Activated naive CD4-positive, alpha-beta T cell treated with anti-CD3 and anti-CD28 coated beads, Interleukin-2, amount 10 ng/mL, durations not matched to agents 7 days and 5 days (primary cell): ENCODE measurements at places on chromosomes 3 and 15.

DNA sequence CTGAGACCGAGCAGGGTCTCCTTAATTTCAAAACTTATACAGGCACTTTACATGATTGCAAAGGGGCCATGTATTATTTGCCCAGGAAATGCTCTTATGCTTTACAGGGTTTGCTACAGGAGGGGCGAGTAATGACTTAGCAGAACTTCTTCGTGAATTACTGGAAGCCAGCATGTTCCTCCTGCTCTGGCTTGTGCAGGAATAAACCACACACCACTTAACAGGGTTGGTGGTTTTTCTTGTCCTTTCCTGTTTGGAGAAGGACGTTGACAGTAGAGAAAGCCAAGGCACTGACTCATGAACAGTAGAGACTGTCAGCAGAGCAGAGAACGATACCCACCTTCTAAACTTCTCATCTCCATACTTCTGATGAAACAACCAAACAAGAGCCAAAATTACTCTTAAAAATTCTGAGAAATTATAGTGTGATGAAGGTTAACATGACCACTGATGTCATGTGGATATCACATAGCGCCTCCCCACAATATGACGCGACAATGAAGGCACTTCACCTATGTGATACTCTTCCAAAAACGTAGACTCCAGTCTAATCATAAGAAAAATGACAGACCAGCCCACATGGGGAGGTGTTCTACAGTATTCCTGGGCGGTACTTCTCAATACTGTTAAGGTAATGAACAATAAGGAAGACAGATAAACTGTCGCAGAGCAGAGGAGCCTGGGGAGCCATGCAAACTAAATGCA is 24.7 kb upstream of the MCTP2 start:
- peaks cover 4% of the 10 kb centered on the region for H3K36me3 ChIP-seq
- peak overlapping the region; percentile 38 for H3K4me3 ChIP-seq
- DNase-seq: peak; percentile 53
- peaks cover 26% of the 10 kb centered on the region for H3K4me1 ChIP-seq

DNA sequence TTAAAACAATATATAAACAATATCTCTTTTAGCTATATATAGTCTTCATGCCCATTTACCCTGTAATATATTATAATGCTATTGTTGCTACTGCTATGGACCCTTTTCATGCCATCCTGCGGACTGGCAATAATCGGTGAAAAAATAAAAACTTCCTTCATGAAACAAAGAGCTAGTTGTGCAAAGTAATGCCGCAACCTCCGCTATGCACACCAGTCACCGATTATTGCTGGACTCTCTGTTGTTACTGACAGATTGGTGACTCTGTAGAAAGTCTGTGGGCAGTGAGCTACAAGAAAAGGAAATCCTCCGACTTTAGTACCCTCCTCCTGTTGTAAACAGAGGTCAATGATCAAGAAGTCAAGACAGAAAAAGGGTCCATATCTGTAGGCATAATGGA is 17.9 kb upstream of the ICE2 start:
- no peaks in the 10 kb centered on the region for H3K27me3 ChIP-seq
- no peak for DNase-seq
- H3K4me3 ChIP-seq: no peak overlapping the region
- no peak overlapping the region for H3K27ac ChIP-seq

- H3K4me1 ChIP-seq: peaks cover 56% of the 10 kb centered on the region
- no peaks in the 10 kb centered on the region for H3K27me3 ChIP-seq
- no peak for DNase-seq
- H3K36me3 ChIP-seq: peaks cover 15% of the 10 kb centered on the region
Observed at GRCh38 chr3:71360180-71360579, 223.3 kb downstream of the FOXP1 start.

- H3K4me1 ChIP-seq: no peaks in the 10 kb centered on the region
- no peak for DNase-seq
- no peak overlapping the region for H3K27ac ChIP-seq
- H3K27me3 ChIP-seq: peaks cover 10% of the 10 kb centered on the region
- peaks cover 8% of the 10 kb centered on the region for H3K36me3 ChIP-seq
Observed at GRCh38 chr3:4953119-4953518, 26.1 kb upstream of the BHLHE40 start.

DNA sequence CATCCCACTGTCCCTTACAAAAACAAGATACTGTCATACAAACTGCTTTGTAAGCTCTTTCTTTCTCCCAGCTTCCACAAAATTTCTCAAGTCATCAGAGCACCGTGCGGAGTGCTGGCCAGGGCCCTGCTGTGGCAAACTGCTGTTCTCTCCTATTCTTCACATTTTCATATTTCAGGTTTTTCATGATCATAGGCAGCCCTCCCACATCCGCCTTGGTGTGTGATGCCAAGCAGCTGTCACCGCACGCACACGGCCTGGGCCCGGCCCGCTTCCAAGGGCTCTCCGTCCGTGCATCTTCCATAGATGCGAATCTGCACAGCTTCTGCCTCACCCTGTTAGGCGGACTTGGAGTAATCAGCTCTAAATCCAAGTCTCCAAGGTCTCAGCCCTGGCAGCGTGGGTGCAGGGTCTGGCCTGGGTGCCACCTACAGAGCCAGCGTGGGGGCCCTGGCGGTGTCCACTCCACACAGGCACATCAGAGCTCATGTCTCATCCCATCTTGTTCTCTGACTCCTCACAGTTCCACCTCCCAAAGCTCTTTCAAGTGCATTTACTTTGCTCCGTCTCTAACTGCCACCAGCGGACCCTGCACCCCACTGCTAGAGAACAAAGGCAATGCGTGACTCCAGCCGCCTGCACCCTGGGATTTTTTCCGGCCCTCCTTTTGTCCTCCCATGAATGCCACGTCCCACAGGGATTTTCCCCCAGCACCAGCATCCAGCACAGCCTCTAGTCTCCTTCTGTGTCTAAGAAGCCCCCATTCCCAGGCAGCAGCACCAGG is 27.2 kb downstream of the CYFIP1 start:
- H3K27ac ChIP-seq: no peak overlapping the region
- DNase-seq: no peak
- H3K27me3 ChIP-seq: peaks cover 15% of the 10 kb centered on the region
- H3K4me3 ChIP-seq: no peak overlapping the region
- peaks cover 13% of the 10 kb centered on the region for H3K4me1 ChIP-seq

DNA sequence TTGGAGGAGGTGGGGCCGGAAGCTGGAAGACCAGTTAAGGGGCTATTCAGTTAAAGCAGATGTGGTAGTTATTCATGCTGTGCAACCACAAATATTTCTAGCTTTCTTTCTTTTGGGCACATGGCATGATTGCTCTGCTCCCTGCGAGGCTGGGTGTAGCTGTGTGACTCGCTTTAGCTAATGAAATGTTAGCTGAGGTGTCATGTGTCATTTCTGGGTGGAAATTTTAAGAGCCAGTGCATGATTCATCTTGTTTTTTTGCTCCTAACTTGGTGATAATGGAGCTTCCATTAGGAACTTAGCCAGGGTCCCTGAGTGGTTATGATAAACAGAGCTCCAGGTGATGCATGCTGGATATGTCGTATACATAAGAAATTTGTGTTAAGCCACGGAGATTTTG is 300.6 kb downstream of the SATB1 start:
- H3K36me3 ChIP-seq: no peaks in the 10 kb centered on the region
- H3K27ac ChIP-seq: no peak overlapping the region

- H3K27ac ChIP-seq: no peak overlapping the region
- no peak overlapping the region for H3K4me3 ChIP-seq
- H3K4me1 ChIP-seq: no peaks in the 10 kb centered on the region
- DNase-seq: no peak
- no peaks in the 10 kb centered on the region for H3K36me3 ChIP-seq
- H3K27me3 ChIP-seq: peaks cover 16% of the 10 kb centered on the region
Observed at GRCh38 chr15:51186891-51187290, 92.2 kb upstream of the TNFAIP8L3 start.

GRCh38 chr3:45055032-45055410 is 28.9 kb downstream of the CLEC3B start:
- no peak overlapping the region for H3K27ac ChIP-seq
- no peaks in the 10 kb centered on the region for H3K36me3 ChIP-seq
- DNase-seq: no peak
- peaks cover 70% of the 10 kb centered on the region for H3K27me3 ChIP-seq
- no peak overlapping the region for H3K4me3 ChIP-seq
- H3K4me1 ChIP-seq: peaks cover 27% of the 10 kb centered on the region

- H3K4me1 ChIP-seq: peaks cover 52% of the 10 kb centered on the region
- no peaks in the 10 kb centered on the region for H3K36me3 ChIP-seq
- H3K27me3 ChIP-seq: peaks cover 76% of the 10 kb centered on the region
- H3K4me3 ChIP-seq: no peak overlapping the region
Observed at GRCh38 chr15:101498076-101498716, 8.7 kb upstream of the PCSK6 start.

GRCh38 chr3:121411523-121411922 is 134.3 kb downstream of the POLQ start:
- H3K27ac ChIP-seq: no peak overlapping the region
- DNase-seq: no peak
- no peaks in the 10 kb centered on the region for H3K36me3 ChIP-seq
- H3K4me1 ChIP-seq: peaks cover 4% of the 10 kb centered on the region
- H3K4me3 ChIP-seq: no peak overlapping the region

- no peak overlapping the region for H3K27ac ChIP-seq
- H3K4me3 ChIP-seq: no peak overlapping the region
- DNase-seq: peak; percentile 71
- H3K27me3 ChIP-seq: peaks cover 75% of the 10 kb centered on the region
Observed at GRCh38 chr15:98428253-98428989, 219.9 kb upstream of the IGF1R start.

- no peaks in the 10 kb centered on the region for H3K36me3 ChIP-seq
- DNase-seq: no peak
- no peak overlapping the region for H3K27ac ChIP-seq
- no peak overlapping the region for H3K4me3 ChIP-seq
- H3K4me1 ChIP-seq: no peaks in the 10 kb centered on the region
Observed at GRCh38 chr3:123361071-123361470, 87.8 kb downstream of the ADCY5 start.

GRCh38 chr15:62649793-62650420 is 392.6 kb upstream of the TPM1 start:
- no peak overlapping the region for H3K27ac ChIP-seq
- H3K36me3 ChIP-seq: no peaks in the 10 kb centered on the region
- no peak for DNase-seq
- peaks cover 4% of the 10 kb centered on the region for H3K27me3 ChIP-seq
- no peak overlapping the region for H3K4me3 ChIP-seq

GRCh38 chr15:58985443-58985842 is 2.0 kb upstream of the RNF111 start:
- H3K4me1 ChIP-seq: peaks cover 64% of the 10 kb centered on the region
- DNase-seq: no peak
- H3K4me3 ChIP-seq: no peak overlapping the region
- H3K36me3 ChIP-seq: peaks cover 9% of the 10 kb centered on the region
- H3K27me3 ChIP-seq: peaks cover 18% of the 10 kb centered on the region
- H3K27ac ChIP-seq: no peak overlapping the region

- H3K4me1 ChIP-seq: no peaks in the 10 kb centered on the region
- peaks cover 69% of the 10 kb centered on the region for H3K27me3 ChIP-seq
- H3K36me3 ChIP-seq: no peaks in the 10 kb centered on the region
- no peak for DNase-seq
Observed at GRCh38 chr15:88812133-88812532, 8.9 kb downstream of the ACAN start.

DNA sequence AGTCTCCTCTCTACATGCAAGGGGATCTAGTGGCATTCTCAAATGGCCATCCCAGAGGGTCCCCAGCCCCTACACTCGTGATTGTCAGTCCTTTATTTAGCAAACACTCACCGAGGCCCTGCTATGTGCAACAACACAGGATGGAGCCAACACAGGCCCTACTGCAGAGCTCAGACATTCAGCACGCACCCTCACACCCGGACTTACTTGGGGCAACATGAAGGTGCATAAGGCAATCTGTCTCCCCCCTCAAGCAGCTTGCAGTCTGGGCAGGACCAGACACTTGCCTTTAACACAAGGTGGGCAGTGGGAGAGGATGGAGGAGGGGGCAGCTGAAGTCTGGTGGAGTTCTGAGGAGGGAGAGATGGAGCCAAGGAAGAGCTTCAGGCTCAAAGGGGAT is 258.4 kb downstream of the XXYLT1 start:
- H3K4me1 ChIP-seq: peaks cover 6% of the 10 kb centered on the region
- peak; percentile 17 for DNase-seq
- H3K27ac ChIP-seq: no peak overlapping the region
- peaks cover 21% of the 10 kb centered on the region for H3K27me3 ChIP-seq

GRCh38 chr3:145355206-145355605 is 805.8 kb downstream of the PLOD2 start:
- H3K4me1 ChIP-seq: no peaks in the 10 kb centered on the region
- H3K27me3 ChIP-seq: no peaks in the 10 kb centered on the region
- H3K36me3 ChIP-seq: no peaks in the 10 kb centered on the region
- H3K4me3 ChIP-seq: no peak overlapping the region
- no peak for DNase-seq

DNA sequence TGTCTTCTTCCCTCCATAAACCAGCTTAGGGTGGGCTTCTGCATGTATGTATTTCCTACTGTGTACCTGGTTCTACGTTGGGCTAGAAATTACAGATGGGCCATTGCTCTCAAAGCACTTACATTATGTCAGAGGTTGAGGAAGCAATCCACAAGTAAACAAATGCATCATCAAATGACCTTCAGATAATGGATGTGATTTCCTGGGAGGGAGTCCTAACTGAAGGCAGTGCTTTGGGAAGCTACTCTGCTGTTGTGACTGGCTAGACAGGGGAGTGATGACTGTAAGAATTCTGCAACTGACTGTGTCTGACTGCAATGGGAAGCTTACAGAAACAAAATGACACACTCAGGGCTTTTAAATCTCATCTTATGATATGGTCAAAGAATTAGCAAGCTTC is 71.0 kb upstream of the PRR23E start:
- no peak for DNase-seq
- no peak overlapping the region for H3K27ac ChIP-seq
- H3K4me3 ChIP-seq: no peak overlapping the region
- no peaks in the 10 kb centered on the region for H3K4me1 ChIP-seq
- no peaks in the 10 kb centered on the region for H3K36me3 ChIP-seq
- peaks cover 4% of the 10 kb centered on the region for H3K27me3 ChIP-seq

- no peak overlapping the region for H3K4me3 ChIP-seq
- H3K4me1 ChIP-seq: no peaks in the 10 kb centered on the region
- peaks cover 39% of the 10 kb centered on the region for H3K36me3 ChIP-seq
- no peak overlapping the region for H3K27ac ChIP-seq
- DNase-seq: peak; percentile 83
- H3K27me3 ChIP-seq: no peaks in the 10 kb centered on the region
Observed at GRCh38 chr3:66407611-66408218, 93.1 kb downstream of the LRIG1 start.

DNA sequence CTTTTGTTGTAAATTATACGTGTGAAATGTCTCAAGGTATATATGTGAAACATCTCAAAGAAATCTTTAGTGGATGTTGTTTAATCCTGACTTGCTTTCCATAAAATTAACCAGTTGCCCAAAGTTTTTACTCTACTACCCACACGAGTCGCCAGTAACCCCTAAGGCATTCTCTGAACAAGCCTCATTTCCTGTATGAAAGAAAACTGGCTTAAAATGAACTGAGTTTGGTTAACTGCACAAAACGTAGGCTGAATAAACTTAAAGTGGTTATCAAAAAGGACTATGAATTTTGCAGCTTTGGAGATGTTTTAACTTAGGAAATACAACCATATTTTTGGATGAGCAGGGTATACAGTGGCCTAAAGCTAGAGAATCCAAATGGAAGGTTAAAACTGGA is 2.7 kb upstream of the APPL1 start:
- peaks cover 28% of the 10 kb centered on the region for H3K4me1 ChIP-seq
- peaks cover 4% of the 10 kb centered on the region for H3K27me3 ChIP-seq
- no peak overlapping the region for H3K27ac ChIP-seq
- DNase-seq: no peak
- H3K4me3 ChIP-seq: no peak overlapping the region
- no peaks in the 10 kb centered on the region for H3K36me3 ChIP-seq
